CD4-positive, alpha-beta memory T cell (primary cell): ENCODE measurements at places on chromosomes 1 and 21. TPM values are rescaled to one million over a fixed set of nuclear protein-coding genes. Genes with fewer than 3 reads are reported as not detected.
A peak's percentile ranks its signal among the peaks of the same experiment; 100 is the strongest.

- no peaks in the 10 kb centered on the region for H3K36me3 ChIP-seq
- H3K4me3 ChIP-seq = no peak overlapping the region
- no peaks in the 10 kb centered on the region for H3K4me1 ChIP-seq
These were observed 33.3 kb upstream of the MUTYH start for GRCh38 chr1:45373573-45373972.

- no peaks in the 10 kb centered on the region for H3K27me3 ChIP-seq
- no peak overlapping the region for H3K4me3 ChIP-seq
- no peaks in the 10 kb centered on the region for H3K36me3 ChIP-seq
- no peak overlapping the region for H3K27ac ChIP-seq
These were observed 91.8 kb downstream of the CHD1L start for GRCh38 chr1:147334292-147334691.

DNA sequence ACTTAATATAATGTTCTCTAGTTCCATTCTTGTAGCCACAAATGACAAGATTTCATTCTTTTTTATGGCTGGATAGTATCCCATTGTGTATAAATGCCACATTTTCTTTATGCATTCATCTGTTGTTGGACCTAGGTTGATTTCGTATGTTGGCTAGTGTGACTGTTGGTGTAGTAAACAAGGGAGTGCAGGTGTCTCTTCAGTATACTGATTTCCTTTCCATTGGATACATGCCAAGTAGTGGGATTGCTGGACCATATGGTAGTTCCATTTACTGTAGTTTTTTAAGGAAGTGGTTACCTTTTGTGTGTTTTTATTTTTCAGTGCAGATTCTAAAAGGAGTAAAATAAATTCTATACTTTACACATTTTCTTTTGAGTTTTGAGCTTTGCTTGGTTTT lies 5.7 kb downstream of the PARK7 start:
- H3K4me1 ChIP-seq = peaks cover 54% of the 10 kb centered on the region
- no peak overlapping the region for H3K4me3 ChIP-seq
- H3K36me3 ChIP-seq = peaks cover 66% of the 10 kb centered on the region
- no peak for DNase-seq
- H3K27me3 ChIP-seq = no peaks in the 10 kb centered on the region

DNA sequence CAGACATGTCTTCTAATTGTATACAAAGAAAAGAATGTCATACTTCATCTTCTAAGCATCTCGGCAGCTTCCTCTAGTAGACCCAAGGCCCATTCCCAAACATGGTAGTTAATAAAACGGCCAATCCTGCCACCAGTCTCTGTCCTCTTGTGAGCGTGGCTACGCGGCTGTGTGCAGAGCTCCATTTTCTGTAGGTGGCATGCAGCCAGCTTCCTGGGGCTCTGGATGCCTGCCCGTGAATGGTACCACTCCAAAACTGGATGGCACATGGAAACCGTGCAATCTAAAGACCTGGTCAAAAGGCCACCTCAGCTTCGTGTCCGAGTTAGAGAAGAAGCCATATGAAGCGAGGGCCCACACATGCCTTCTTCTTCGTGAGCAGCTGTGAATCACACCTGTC lies 110.7 kb downstream of the SIPA1L2 start:
- no peak overlapping the region for H3K4me3 ChIP-seq
- no peaks in the 10 kb centered on the region for H3K36me3 ChIP-seq
- no peak for DNase-seq

DNA sequence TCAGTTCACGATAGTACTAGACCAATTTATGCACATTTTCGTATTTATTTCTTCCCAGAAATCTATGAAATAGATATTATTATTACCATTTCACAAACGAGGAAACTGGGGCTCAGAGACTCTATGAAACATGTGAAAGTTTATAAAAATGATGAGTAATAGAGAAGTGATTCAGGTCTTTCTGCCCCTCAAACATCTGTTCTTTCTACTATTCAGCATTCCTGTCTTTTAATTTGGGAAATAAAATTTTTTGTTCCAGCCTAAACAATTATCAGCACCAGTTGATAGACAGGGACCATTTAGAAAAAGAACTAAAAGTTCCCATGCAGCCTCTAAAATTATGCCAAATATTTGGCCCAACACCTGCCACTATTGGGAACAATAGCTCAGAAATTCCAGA lies 585.1 kb downstream of the PTPRC start:
- peaks cover 15% of the 10 kb centered on the region for H3K4me1 ChIP-seq
- H3K36me3 ChIP-seq = no peaks in the 10 kb centered on the region
- H3K4me3 ChIP-seq = no peak overlapping the region
- no peaks in the 10 kb centered on the region for H3K27me3 ChIP-seq
- no peak for DNase-seq

GRCh38 chr1:68087184-68087583 lies 36.8 kb upstream of the DIRAS3 start:
- no peak overlapping the region for H3K4me3 ChIP-seq
- H3K27me3 ChIP-seq = no peaks in the 10 kb centered on the region
- H3K4me1 ChIP-seq = no peaks in the 10 kb centered on the region
- no peak for DNase-seq
- H3K36me3 ChIP-seq = no peaks in the 10 kb centered on the region
- H3K27ac ChIP-seq = no peak overlapping the region

DNA sequence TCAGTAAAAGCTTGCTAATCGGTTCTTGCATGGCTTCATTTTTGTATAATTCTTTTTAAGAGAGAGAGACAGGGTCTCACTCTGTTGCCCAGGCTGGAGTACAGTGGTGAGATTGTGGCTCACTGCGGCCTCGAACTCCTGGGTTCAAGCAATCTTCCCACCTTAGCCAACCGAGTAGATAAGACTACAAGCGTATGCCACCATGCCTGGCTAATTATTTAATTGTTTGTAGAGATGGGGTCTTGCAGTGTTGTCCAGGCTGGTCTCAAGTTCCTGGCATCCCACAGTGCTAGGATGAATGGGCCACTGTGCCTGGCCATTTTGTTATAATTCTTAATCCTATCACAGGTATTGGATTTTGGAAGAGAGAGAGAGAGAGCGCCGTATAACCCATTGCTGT lies 23.4 kb downstream of the RCAN3 start:
- no peak overlapping the region for H3K4me3 ChIP-seq
- peaks cover 15% of the 10 kb centered on the region for H3K36me3 ChIP-seq
- H3K27ac ChIP-seq = no peak overlapping the region
- DNase-seq = no peak
- peaks cover 74% of the 10 kb centered on the region for H3K4me1 ChIP-seq

DNA sequence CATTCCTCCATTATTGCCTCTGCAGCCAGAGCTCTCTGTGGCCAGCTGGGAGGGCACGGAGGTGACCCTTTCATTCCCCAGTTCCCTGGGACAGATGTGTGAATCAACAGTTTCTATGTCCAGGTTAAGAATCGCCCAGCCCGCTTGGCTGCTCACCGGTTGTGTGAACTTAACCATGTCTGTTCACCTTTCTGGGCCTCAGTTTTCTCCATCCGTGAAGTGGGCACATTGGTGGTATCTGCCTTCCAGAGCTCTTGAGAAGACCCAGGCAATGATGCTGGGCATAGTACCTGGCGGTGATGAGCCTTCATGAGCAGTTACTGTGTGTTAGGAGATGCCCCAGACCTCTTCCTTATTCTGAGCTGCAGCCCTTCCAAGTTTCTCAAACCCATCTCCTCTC lies 238.3 kb downstream of the MATN1 start:
- H3K27me3 ChIP-seq = no peaks in the 10 kb centered on the region
- H3K4me3 ChIP-seq = no peak overlapping the region
- no peaks in the 10 kb centered on the region for H3K4me1 ChIP-seq

DNA sequence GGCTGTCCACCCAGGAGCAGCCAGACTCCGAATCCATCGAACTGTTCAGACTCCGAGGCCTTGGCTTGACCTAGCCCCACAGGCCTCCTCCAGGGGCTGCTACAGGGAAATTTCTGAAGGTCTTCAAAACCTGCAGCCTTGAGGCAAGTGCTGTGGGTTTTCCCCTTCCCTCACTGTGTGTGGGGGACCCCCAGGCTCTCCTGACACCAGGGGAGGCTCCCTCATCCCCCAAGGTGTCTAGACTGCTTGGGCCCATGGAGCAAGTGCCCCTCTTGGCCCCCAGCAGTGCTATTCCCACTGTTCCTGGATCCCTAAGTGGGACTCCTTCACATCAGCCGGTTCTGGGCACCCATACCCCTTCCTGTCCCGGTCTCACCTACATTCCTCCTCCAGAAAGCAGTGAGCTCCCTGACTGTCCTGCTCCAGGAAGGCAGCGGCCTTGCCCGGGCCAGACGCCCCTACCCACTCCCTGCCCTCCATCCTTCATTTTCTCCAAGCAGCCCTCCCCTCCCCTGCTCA lies 814 bp downstream of the PAQR7 start:
- no peak for DNase-seq
- no peaks in the 10 kb centered on the region for H3K36me3 ChIP-seq
- peaks cover 10% of the 10 kb centered on the region for H3K4me1 ChIP-seq
- H3K27me3 ChIP-seq = no peaks in the 10 kb centered on the region
- H3K27ac ChIP-seq = peak overlapping the region; percentile 17

DNA sequence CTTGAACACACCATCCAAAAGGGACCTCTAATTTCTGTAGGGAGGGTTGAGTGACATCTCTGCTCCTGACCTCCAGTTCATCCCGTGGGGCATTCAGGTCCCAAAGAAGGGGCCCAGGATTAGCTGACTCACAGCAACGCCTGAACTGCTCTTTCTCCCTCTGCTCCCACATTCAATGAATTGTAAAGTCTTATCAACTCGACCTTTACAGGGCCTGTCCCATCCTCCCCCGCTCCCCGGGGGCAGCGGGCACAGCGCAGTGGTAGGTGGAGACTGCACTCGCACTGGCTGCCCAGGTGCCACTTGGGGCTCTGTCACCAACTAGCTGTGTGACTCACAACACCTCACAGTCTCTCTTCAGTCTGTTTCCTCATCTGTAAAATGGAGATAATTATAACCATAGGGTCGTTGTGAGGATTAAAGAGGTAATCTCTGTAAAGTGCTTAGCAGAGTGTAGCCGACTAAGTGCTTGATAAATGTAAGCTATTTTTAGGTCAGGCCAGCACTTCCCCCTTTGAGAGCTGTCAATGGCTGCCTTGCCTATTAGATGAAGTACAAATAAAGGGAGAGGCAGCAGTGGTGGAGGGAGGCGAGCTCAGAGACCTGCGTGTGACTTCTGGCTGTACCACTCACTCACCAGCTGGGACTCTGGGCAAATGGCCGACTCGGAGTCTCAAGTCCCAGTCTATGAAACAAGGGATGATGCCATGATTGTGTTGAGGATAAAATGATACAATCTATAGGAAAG lies 637 bp upstream of the MYBPHL start:
- H3K27me3 ChIP-seq = no peaks in the 10 kb centered on the region
- no peak overlapping the region for H3K4me3 ChIP-seq
- no peaks in the 10 kb centered on the region for H3K4me1 ChIP-seq

DNA sequence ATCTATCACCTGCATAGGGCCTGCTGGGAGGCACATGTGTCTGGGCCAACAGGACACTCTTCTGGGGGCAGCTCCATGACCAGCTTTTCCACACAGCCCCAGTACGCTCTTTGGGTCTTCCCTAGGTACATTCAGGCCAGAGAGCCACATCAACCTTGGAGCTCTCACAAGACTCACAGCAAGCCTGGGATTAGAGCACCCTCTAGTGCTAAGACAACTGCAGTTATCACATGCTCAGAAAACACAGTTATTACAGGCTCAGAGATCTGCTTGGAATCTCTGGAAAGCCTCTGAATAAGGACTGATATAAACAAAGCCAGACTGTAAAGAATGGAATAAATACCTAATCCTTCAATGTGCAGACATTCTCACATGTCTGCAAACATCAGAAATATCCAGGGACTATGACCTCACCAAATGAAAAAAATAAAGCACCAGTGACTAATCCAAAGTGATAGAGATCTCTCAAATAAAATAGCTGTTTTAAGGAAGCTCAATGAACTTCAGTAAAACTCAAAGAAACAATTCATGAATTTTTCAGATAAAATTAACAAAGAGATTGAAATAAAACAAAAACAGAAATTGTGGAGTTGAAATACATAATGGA lies 563.9 kb upstream of the NR5A2 start:
- H3K27me3 ChIP-seq = no peaks in the 10 kb centered on the region
- no peaks in the 10 kb centered on the region for H3K36me3 ChIP-seq
- no peak overlapping the region for H3K27ac ChIP-seq

DNA sequence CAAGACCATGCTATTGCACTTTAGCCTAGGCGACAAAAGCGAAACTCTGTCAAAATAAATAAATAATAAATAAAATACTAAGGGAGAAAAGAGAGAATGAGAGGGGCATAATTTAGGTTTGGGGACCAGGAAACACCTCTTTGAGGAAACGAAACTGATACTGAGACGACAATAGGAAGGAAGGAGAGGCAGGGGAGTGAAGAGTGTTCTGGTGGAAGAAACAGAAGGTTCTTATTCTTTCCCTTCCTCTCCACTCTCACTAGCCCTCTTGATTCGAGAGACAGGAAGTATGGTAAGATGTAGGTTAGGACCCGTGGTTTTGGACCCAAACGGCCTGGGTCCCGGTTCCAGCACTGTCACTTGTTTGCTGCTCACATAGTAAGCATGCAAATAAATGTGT lies 1.6 kb upstream of the NKAIN1 start:
- no peak overlapping the region for H3K27ac ChIP-seq
- H3K4me3 ChIP-seq = no peak overlapping the region
- DNase-seq = no peak
- H3K36me3 ChIP-seq = no peaks in the 10 kb centered on the region
- peaks cover 24% of the 10 kb centered on the region for H3K27me3 ChIP-seq
- no peaks in the 10 kb centered on the region for H3K4me1 ChIP-seq

- H3K36me3 ChIP-seq = no peaks in the 10 kb centered on the region
- no peaks in the 10 kb centered on the region for H3K27me3 ChIP-seq
- no peak overlapping the region for H3K4me3 ChIP-seq
- H3K4me1 ChIP-seq = peaks cover 45% of the 10 kb centered on the region
- DNase-seq = no peak
These were observed 10.3 kb upstream of the LEFTY1 start for GRCh38 chr1:225899044-225899925.

- H3K27ac ChIP-seq = no peak overlapping the region
- DNase-seq = no peak
- H3K4me3 ChIP-seq = no peak overlapping the region
- no peaks in the 10 kb centered on the region for H3K4me1 ChIP-seq
- H3K36me3 ChIP-seq = no peaks in the 10 kb centered on the region
These were observed 1191.0 kb upstream of the NCAM2 start for GRCh38 chr21:19807201-19807600.

DNA sequence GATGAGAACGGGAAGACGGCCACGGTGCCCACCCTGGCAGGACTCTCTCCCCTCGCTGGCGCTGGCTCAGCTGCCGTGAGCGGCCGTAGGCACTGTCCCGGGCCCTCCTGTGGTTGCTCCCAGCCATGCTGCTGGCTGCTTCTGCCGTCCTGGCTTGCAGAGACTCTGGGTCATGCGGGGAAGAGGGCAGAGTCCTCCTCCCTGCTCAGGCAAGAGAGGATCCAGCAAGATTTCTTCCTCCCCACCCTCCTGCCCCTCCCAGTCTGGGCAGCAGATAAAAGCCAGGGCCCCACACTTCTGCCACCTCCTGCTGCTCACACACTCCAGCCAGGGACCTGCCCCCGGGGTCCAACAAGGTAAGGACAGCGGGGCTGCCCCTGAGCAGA lies 60.1 kb downstream of the AGPAT3 start:
- peaks cover 32% of the 10 kb centered on the region for H3K4me1 ChIP-seq
- H3K36me3 ChIP-seq = peaks cover 16% of the 10 kb centered on the region

GRCh38 chr1:10378081-10378841 lies 20.6 kb upstream of the PGD start:
- H3K27ac ChIP-seq = no peak overlapping the region
- peaks cover 6% of the 10 kb centered on the region for H3K36me3 ChIP-seq
- no peaks in the 10 kb centered on the region for H3K4me1 ChIP-seq

Gene AVPR1B
- polyA plus RNA-seq = not detected

Gene NCAM2
- polyA plus RNA-seq = not detected

Gene KRTAP12-2
- not detected for polyA plus RNA-seq

Gene ZNF648
- polyA plus RNA-seq = not detected

Gene GIPC2
- polyA plus RNA-seq = 0.13 TPM

Gene DPH5
- 39.1 TPM for polyA plus RNA-seq

Gene CZIB
- polyA plus RNA-seq = 62.0 TPM

Gene KCNH1
- polyA plus RNA-seq = not detected

Gene TSPEAR
- polyA plus RNA-seq = not detected

Gene TAL1
- polyA plus RNA-seq = not detected

Gene CATSPERE
- 0.30 TPM for polyA plus RNA-seq
